Epithelial cell of alveolus of lung (primary cell): ENCODE measurements at places on chromosomes 1 and 21. TPM values are rescaled to one million over a fixed set of nuclear protein-coding genes. Genes with fewer than 3 reads are reported as not detected.

KRTAP25-1 gene
- not detected in 2 replicates for total RNA-seq

SGIP1 gene
- total RNA-seq = 6.3 and 22.8 TPM in 2 replicates

FCRL4 gene
- not detected in 2 replicates for total RNA-seq

AMPD1 gene
- not detected in 2 replicates for total RNA-seq

GRIK1 gene
- not detected in 2 replicates for total RNA-seq

DMBX1 gene
- not detected in 2 replicates for total RNA-seq

SLC22A15 gene
- 0.32 and 1.9 TPM in 2 replicates for total RNA-seq

LCE1B gene
- not detected in 2 replicates for total RNA-seq

OR2AK2 gene
- not detected in 2 replicates for total RNA-seq

MMEL1 gene
- total RNA-seq = 0.32 and 0.39 TPM in 2 replicates

TPTE gene
- not detected in 2 replicates for total RNA-seq

SPRR2E gene
- not detected in 2 replicates for total RNA-seq

XKR8 gene
- 8.8 and 14.2 TPM in 2 replicates for total RNA-seq

LMNA gene
- total RNA-seq = 439 and 479 TPM in 2 replicates

KCNK2 gene
- total RNA-seq = 1.7 and 5.0 TPM in 2 replicates

SERINC2 gene
- total RNA-seq = 27.8 and 72.1 TPM in 2 replicates

HSF2BP gene
- 0.48 and 1.0 TPM in 2 replicates for total RNA-seq

ANGPTL3 gene
- not detected in 2 replicates for total RNA-seq

GPR161 gene
- 8.9 and 12.8 TPM in 2 replicates for total RNA-seq

ANKRD65 gene
- 3.1 and 4.1 TPM in 2 replicates for total RNA-seq

APOBEC4 gene
- not detected in 2 replicates for total RNA-seq

MMP23B gene
- 9.3 and 90.0 TPM in 2 replicates for total RNA-seq

CD244 gene
- total RNA-seq = not detected in 2 replicates

PTPN14 gene
- total RNA-seq = 26.8 and 27.5 TPM in 2 replicates

ITGB2 gene
- 0.26 and 1.2 TPM in 2 replicates for total RNA-seq

ARV1 gene
- 12.9 and 29.8 TPM in 2 replicates for total RNA-seq

PHACTR4 gene
- total RNA-seq = 9.1 and 14.5 TPM in 2 replicates

OR2L8 gene
- total RNA-seq = not detected in 2 replicates

OR2M3 gene
- not detected in 2 replicates for total RNA-seq

KIF17 gene
- 0.39 and 0.56 TPM in 2 replicates for total RNA-seq

UMODL1 gene
- not detected in 2 replicates for total RNA-seq

CKS1B gene
- 43.8 and 135 TPM in 2 replicates for total RNA-seq

USH2A gene
- total RNA-seq = not detected in 2 replicates

JAK1 gene
- 76.9 and 104 TPM in 2 replicates for total RNA-seq
